M059J (cell line): ENCODE measurements at places on chromosomes 5 and 9.

DNA sequence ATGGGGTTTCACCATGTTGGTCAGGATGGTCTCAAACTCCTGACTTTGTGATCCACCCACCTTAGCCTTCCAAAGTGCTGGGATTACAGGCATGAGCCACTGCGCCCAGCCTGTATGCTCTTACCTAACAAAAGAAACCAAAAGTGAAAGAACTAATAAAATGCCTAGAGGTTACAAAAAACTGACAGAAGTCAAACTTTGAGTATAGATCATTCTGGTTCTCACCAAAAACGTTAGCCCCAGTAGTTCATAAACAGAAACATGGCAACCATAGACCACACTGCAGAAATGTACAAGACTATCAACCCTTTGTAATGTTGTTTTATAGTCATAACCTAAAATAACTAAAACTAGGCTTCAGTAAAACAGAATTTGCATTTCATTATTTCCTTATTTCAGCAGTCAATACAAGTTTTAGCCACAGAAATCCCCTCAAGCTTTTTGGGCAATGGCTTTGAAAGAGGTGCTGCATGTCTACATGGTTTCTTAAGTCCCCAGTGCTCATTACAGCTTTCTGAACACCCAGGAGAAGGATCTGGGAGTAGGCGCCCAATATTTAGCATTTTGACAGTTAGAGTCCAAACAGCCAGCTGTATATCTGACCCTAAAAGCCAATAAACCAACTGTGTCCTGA, 72.5 kb downstream of the EPB41L4A start:
- no peak for DNase-seq

DNA sequence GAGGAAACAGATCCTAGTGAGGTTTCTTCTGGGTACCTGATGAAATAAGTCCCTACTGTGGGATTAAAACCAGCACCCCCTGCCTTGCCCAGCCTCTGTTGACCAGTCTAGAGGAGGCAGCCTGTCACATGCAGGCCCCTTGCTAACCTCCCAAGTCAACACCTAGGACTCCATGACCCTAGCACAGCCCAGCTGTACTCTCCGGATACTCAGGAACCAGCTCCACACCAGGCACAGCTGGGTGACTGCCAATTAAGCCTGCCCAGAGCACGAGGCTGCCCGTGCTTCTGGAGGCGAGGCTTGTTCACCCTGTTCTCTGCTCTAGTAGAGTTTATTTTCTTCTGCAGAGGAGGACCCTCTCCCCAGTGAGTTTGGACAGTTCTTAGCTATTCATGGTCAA, 92.5 kb downstream of the SNX24 start:
- DNase-seq = no peak

DNA sequence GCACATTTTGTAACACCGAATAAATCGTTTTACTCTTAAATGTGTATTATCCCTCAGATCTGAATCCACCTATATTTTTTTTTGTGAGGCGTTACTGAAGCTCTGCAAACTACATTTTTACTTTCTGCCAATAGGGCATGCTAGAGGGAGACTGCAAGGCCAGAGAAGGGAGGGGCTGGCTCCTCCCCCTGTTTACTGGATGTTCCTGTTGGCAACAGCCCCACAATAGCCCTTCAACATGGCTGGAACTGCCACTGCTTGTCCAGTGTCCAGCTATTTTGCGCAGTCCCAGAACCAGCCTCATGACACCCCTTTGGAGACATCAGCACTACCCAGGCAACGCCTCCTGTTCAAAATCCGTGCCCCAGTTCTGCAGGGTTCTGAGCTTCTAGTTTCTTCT, 85.4 kb upstream of the MIER3 start:
- peak; percentile 31 for DNase-seq

GRCh38 chr5:151670953-151671636, 15.6 kb downstream of the SPARC start:
- DNase-seq = peak; percentile 73

DNA sequence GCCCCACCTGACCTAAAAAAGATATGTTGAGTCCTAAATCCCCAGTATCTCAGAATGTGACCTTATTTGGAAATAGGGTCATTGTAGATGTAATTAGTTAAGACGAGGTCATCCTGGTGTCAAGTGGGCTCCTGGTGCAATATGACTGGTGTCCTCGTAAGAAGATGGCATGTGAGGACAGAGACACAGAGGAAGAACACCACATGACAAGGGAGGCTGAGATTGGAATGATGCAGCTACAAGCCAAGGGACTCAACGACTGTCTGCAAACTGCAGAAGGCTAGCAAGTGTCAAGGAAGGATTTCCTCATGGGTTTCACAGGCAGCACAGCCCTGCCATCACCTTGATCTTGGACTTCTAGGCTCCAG, 100.4 kb upstream of the DAP start:
- no peak for DNase-seq

GRCh38 chr5:137142764-137143605, 356.1 kb downstream of the SPOCK1 start:
- DNase-seq = peak; percentile 96

DNA sequence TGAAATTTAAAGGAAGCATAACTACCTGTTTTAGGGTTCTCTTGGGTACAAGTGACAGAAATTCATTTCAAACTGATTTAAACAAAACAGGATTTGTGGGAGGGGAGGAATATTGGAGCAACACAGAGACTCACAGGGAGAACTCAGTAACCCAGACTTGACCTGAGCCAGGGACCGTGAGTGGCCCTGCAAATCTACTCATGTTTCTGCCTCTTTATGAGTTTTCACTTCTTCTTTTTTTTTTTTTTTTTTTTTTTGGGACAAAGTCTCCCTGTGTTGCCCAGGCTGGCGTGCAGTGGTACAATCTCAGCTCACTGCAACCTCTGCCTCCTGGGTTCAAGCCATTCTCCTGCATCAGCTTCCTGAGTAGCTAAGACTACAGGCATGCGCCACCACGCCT, 405.6 kb upstream of the ZNF608 start:
- DNase-seq = no peak

DNA sequence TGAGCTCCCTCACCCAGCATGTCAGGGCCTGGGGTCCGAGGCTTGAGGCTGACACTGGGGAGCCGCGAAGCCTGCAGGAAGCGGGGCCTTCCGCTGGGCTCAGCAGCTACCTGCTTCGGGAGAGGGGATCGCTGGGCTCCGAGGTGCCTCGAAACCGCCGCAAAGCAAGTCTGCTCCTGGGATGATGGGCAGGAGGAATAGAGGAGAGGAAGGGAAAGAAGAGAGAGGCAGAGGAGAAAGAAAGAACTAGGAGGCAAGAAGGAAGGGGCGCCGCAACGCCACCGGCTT, 1.5 kb upstream of the PRDM12 start:
- DNase-seq = no peak

DNA sequence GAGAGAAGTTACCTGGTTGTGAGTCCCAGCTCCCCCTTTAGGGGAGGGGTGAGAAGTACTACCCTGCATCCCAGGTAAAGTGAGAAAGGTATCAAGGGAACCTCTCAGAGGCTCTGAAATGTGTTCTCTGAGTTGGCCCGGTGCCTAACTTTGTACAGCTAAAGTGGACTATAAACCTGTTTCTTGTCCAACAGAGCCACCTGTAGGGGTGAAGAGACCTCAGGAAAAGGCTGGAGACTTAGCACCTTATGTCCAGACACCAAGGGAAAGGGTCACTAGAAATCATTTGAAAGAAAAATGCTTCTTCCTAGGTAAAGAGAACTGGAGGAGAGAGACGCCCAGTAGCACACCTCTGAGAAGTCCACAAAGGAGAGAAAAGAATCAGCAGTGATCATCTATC, 108.3 kb upstream of the KIF2A start:
- DNase-seq = no peak

GRCh38 chr9:111700776-111701175, 39.4 kb downstream of the GNG10 start:
- no peak for DNase-seq

DNA sequence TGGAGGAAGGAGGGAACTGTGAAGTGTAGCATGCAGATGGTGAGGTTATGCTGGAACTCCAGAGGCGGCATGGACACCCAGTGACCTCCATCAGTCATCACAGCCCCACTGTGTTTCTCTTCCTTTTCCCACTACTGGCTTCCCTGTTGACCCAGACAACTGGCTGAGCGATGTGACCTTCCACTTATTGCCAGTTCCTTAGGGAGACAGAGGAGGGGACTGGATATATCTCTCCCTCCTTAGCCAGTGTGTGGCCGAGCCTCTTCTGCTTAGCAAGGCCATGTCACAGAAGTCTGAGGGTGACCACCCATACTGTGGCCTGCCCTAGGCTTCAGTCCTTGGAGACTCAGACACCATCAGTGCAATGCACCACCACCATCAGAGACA, 3.0 kb upstream of the PHYKPL start:
- no peak for DNase-seq

GRCh38 chr5:42908509-42909488, 97.1 kb upstream of the SELENOP start:
- peak; percentile 87 for DNase-seq

DNA sequence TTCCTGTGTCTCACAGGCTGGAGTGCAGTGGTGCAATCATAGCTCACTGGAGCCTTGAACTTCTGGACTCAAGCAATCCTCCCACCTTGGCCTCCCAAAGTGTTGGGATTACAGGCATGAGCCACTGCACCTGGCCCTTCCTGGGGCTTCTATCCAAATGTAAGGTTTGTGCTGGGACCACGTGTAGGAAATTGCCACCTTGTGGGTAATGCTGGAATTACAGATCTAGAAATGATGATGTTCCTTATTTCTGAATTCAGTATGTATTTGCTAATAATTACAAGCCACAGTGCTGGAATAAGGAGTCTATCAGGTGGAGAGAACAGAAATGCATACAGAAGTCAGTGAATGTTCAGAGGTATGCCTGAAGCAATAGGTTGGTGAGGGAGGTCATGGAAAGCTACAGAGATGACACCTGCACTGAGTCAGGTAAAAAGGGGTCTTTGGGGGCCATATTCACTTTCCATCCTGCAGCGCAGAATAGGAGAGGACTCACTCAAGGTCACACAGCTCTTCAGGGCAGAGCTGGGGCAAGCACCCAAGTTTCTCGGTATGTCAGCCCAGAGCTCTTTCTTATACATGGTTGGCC, 8.8 kb upstream of the IGFBPL1 start:
- DNase-seq = peak; percentile 49

DNA sequence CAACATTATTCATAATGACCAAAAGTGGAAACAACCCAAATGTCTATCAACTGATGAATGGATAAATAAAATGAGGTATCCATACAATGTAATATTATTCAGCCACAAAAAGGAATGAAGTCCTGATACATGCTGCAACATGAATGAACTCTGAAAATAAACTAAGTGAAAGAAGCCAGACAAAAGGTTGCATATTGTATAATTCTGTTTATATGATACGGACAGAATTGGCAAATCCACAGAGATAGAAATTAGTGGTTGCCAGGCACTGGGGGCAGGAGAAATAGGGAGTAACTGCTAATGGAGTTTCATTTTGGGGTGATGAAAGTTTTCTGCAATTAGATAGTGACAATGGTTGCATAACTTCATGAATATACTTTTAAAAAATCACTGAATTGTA, 47.0 kb downstream of the KIF24 start:
- DNase-seq = no peak

DNA sequence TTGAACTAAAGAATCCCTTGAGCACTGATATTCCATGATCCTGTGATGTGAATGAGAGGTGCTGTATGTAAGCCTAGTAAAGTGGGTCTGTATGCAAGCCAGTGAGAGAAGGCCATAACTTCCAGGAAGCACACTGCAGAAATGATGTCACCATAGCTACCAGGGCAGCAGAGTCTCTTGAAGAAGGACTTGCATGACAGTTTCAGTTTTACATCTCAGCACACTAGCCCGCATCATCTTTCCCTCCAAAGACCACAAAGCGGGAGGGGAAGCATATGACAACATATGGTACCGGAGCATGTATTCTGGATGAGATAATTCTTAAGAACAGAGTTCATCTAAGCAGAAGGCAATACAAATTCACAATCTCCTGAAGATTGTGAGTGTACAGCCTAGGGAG, 37.6 kb upstream of the MAST4 start:
- DNase-seq = peak; percentile 15

DNA sequence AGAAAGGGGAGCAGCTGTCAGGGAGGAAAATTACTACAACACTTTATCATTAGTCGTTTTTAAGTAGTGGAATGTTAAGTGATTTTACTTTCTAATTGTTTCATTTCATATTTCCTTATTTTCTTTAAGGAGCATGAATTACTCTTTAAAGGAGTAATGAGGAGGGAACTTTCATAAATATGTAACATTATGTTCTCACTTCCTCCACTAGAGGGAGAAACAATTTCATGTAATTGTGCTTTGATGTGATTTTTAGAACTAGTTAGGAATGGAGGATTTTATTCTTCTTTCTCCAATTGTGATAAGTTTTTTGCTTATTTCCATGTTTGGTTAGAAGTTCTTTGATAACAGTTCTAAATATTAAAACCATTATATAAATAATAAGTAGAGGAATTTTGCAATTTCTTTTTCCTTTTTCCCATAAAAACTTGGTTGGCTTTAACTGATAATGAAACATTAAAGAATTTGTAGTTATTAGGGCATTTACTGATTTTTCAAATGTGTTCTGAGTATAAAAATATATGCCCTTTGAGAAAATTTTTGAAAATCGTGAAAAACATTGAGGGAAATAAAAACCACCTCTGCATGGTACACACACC, 25.6 kb downstream of the CEP78 start:
- peak; percentile 42 for DNase-seq

DNA sequence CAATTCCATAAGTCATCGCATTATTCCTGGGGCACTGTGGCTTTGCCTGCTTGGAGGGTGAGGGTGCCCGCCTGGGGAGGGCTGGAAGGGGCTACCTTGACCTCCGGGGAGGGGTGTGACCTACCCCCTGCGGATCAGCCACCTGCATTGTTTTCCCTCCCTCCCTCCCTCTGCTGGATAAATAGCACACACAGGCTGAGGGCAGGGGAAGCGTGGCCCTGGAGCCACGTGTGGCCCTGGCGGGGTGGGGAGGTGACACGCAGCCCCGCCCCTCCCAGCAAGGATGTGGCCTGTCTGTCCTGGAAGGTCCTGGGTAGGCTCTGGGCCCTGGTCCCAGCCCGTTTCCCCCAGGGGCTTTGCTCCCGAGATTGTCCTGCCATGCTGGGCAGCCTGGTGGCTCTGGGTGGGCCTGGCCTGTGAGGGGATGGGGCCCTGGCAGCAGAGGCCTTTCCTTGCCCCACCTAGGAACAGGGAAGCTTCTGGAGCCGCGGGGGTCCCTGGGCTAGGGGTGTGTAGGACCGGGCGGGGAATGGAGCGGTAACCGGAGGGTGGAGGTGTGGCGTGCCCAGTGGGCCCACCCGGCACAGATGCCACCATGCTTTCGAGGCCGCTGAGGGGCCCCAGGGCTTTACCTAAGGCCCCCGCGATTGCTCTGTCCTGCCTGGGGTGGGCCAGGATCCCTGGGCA, 33.4 kb downstream of the RXRA start:
- no peak for DNase-seq
